Esophagus muscularis mucosa (tissue), 4 donors: ENCODE measurements at places on chromosomes 12 and 14. TPM values are rescaled to one million over a fixed set of nuclear protein-coding genes. Genes with fewer than 3 reads are reported as not detected.

PTPRQ gene
- 13.7 TPM for total RNA-seq

PRR4 gene
- 1.0 TPM for total RNA-seq

SLC7A7 gene
- 12.9 TPM for total RNA-seq

DNA sequence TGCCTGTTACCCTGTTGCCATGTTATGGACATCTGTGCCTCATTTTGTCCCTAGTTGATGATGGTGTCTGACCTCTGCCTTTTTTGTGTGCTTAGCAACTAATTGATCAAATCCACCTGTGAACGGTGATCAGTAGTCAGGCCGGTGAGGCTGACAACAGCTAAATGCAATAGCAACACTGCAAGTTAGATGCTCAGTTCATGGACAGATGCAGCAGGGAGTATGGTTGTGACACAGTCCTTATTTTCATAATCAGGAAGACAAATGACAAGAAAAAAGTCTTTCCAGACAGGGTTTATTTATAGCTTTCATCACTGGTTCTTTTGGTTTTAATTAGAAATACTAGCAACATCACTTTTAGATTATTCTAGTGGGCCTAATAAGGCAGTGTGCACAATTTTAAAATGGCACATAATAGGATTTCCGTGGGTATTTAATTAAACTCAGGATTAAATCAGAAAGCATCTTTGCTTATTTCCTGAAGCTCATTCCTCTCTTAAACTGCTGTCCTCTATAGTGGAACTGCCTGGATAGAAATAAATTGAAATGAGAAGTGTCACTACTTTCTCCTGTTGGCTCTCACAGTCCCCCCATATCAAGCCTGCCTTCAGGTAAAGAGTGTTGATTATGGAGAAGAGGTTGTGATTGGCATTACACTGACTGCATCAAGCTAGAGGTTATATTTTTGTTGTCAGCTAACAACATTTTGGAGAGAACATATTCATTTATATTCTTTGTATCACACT lies 281.1 kb upstream of the NAV3 start:
- DNase-seq: no peak

- no peak for DNase-seq
These were observed 193.7 kb downstream of the KIF26A start for GRCh38 chr14:104331871-104332605.

DNA sequence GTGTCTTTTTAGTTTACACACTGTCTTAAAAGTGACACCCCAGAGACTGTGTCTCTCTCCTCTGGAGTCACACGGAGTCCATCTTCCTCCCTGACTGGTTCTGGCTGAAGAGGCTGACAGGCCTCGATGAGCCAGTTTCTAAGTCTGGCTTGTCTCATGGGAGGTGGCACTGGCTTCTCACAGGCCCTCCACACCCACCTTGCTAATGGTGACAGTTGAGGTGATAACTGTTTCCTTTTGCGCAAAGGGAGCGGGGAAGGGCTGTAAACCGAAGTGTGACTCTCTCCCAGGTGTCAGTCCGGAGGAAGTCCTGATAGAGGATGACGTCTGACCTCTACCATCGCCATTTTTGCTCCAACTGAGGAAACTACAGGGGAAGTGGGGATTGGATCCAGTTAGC lies 30.2 kb downstream of the KCTD10 start:
- DNase-seq: no peak

DNA sequence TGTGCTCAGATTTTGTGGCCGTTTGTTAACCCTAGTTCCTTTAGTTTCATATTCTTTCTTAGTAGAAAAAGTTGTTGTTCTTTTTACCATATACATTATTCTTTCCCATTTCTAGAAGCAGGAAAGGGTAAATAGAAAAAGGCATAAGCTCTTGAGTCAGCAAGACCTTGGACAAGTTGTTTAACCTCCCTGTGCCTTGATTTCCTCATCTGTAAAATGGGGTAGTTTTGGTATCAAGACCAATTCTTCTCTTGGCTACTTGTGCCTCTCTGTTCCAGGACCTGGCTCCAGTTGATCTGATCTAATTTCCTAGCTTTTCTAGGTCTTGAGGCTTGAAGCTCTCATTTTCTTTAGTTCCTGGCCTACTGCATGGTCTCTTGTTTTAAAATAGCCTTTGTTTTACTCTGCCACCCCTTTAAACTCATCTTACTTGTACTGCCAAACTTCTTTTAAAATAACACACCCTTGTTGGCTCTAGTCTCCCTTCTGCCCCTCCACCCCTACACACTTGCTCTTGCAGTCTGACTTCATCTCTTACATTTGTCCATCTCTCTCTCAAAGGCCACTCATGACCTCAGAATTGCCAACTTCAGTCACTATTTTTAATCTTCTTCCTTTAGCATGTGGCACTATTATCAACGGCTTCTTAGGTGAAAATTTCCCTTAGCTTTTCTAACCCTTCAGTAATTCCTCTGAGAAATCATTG lies 143.7 kb downstream of the TTLL5 start:
- DNase-seq: no peak

- no peak for DNase-seq
These were observed 17.5 kb upstream of the FAR2 start for GRCh38 chr12:29131539-29131938.
